ENCODE measurements at places on chromosomes 6 and 20.

GRCh38 chr20:9114709-9115108 is 45.8 kb downstream of the PLCB4 start:
- no peak for DNase-seq

DNA sequence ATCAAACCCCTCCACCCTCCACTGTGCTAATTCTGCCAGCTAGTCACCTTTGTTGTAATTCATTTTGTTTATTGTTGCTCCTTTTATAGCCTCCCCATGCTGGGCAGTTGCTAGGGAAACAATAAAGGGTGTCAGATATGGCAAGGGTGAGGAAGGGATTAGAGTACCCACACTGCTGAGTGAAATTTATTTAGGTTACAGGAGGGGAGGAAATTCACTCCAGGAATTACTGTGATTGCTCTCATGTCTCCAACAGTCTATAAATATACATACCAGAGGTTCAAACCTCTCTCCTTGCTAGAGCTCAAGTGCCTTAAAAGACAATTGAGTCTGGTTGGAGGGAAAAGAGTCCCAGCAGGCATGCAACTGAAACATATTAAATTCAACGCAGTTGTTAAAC is 90.6 kb upstream of the ADGRF1 start:
- DNase-seq: no peak

GRCh38 chr6:66553441-66553840 is 846.4 kb upstream of the EYS start:
- no peak for DNase-seq

- no peak for DNase-seq
These were observed 109.0 kb upstream of the THBS2 start for GRCh38 chr6:169362501-169363121.

DNA sequence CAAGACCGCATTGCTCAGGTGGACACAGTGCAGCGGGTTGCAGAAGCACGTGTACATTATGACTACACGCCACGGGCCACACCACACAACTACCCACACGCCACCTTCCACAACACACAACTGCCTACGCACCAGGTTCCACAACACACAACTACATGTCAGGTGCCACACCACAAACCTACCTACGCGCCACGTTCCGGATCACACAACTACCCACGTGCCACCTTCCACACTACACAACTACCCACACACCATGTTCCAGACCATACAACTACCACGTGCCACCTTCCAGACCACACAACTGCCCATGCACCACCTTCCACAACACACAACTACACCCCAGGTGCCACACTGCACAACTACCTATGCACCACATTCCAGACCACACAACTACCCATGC is 20.5 kb downstream of the THBS2 start:
- peak; percentile 7 for DNase-seq

- no peak for DNase-seq
These were observed 4.2 kb upstream of the POU3F2 start for GRCh38 chr6:98830146-98830545.
